Chondrocyte (in vitro differentiated cells): ENCODE measurements at places on chromosomes 2 and 18. TPM values are rescaled to one million over a fixed set of nuclear protein-coding genes. Genes with fewer than 3 reads are reported as not detected.

- DNase-seq = no peak
Observed at GRCh38 chr2:20970068-20970467, 73.8 kb downstream of the APOB start.

GRCh38 chr2:9256147-9256546 lies 49.5 kb downstream of the ASAP2 start:
- no peak for DNase-seq

DNA sequence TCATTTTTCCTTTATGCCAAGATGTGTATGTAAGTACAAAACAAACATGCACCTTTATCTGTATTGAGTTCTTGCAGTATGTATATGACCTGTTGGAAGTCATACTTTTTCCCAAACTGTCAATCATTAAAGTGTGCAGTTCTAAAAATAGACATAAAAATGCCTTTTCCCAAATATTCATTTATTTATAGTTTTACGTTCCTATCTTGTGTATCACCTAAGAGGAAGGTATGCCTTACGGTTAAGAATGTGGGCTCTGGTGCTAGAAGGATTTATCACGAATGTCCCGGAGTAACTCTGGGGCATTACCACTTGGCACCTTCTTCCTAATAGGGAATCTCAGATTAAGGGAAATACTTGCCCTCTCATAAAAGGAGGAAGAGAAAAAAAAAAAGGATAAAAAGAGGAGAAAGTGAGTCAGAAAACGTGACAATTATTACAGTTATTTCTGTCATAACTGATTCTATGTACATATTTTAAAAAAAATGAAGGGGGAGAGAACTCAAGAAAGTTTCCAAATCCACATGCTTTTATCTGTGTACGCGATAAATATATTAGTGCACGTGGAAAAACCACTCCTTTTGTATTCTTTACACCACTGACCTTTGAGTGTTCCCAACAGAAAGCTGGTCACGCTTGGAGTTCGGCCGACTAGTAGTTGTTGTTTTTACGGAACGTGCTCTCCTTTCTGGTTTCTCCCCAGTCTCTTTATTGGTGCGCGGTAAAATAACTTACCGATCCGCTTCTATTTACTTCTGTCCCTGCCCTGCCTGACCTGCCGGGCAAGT lies 721 bp downstream of the MCEE start:
- DNase-seq = no peak

DNA sequence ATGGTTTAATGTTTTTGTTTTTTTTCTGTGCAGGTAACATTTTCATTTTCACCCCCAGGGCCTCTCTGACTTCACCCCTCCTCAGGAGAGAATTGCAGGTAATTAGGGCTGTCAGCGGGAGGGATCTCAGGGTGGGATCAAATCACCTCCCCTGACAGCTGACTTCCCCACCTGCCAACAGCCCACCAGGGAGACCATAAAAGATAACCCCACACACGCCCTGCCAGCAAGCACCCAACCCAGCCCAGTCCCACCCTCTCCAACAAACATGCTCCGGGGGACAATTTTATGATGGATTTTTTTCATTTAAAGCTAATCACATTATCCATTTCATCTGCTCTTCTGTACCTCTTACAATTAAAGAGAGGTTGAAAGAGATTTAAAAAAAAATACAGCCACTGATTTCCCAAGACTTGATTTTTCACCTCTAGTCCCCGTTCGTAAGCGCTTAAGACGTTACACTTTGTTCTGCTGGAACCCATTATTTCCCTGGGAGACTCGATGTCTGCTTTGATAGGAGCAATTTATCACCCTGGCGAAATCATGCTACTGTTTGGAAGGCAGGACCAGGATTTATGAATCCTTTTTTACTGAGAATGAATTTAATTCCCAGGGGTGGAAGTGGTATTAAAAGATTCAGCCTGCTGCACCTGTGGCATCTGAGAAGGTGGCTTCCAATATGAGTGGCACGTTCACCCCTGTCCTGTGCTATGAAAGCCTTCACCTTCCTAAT lies 232.9 kb upstream of the ID2 start:
- DNase-seq = no peak

- DNase-seq = no peak
Observed at GRCh38 chr2:18402831-18403230, 157.6 kb downstream of the RDH14 start.

DNA sequence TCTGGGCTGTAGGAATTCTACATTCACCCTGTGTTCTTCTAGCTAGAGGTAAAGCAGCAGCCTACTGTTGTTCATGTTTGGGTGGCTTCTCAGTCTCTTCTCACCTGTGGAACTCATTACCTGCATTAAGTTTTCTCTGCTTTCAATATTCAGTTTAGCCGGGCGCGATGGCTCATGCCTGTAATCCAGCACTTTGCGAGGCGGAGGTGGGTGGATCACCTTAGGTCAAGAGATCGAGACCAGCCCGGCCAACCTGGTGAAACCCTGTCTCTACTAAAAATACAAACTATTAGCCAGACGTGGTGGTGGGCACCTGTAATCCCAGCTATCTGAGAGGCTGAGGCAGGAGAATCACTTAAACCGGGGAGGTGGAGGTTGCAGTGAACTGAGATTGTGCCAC lies 139.8 kb upstream of the UBE2E3 start:
- peak; percentile 47 for DNase-seq

- DNase-seq = no peak
Observed at GRCh38 chr18:74828200-74828599, 230.5 kb downstream of the ZNF407 start.

The SERPINB12 gene
- total RNA-seq = not detected in 3 replicates

The PSD4 gene
- 5.2 to 5.5 TPM (median 5.2 TPM) in 3 replicates for total RNA-seq

The OBSL1 gene
- total RNA-seq = 103 to 143 TPM (median 111 TPM) in 3 replicates

The EGR4 gene
- not detected in 3 replicates for total RNA-seq

The ANO7 gene
- total RNA-seq = 0.48 to 2.2 TPM (median 1.5 TPM) in 3 replicates

The MRPS5 gene
- 32.9 to 42.4 TPM (median 33.6 TPM) in 3 replicates for total RNA-seq

The HOXD4 gene
- not detected in 3 replicates for total RNA-seq

The NTSR2 gene
- total RNA-seq = not detected in 3 replicates
